Lung microvascular endothelial cell (primary cell): ENCODE measurements at places on chromosomes 3 and 15. TPM values are rescaled to one million over a fixed set of nuclear protein-coding genes. Genes with fewer than 3 reads are reported as not detected.

DNA sequence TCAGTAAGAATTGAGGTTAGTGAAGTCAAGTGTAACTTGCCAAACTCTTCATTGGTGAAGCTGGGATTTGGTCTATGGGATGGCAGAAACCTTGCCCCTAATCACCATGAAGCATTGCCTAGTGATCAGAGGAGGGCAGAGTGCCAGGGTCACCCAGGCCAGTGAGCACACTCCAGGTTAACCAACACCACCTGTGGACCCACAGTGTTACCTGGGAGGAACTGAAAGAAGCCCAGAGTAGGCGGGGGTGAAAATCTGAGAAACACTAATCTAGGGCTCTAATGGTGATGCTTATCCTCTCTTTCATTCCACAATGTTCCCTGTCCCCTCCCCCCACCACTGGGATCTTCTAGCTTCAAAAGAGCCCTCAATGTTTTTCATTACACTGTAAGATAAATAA, 372.8 kb downstream of the CTNNB1 start:
- no peak for DNase-seq

DNA sequence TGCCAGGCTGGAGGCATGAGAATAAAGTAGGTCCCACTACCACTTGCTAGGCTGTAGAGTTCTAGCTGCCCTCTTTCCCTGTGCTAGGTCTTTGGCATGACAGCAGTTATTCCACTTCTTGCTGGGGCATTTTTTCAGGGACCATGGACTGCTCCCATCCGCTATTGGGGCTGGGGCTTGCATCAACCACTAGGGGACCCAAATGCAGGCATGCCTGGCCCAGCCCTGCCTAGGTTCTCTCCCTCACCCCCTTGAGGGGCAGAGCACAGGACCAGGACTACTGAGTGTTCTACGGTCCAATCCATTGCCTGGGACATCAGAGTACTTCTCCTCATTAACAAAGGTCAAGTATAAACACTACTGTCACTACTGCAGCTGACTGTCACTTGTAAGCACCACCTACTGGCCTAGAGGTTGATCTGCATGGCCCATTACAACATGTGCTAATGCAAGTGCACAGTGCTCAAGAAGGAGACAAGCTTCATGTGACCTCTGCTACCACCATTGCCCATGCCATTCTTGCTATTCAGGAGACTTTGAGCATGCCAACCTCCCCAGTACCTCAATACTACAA, 270.5 kb downstream of the MBNL1 start:
- DNase-seq, result no peak

GRCh38 chr15:69119683-69120395, 40.6 kb upstream of the GLCE start:
- no peak for DNase-seq

The IMPG2 gene
- total RNA-seq, result 0.44 and 0.99 TPM in 2 replicates

The CSK gene
- 24.4 and 37.9 TPM in 2 replicates for total RNA-seq
